RWPE2 (cell line): ENCODE measurements at places on chromosomes 5 and 9.

DNA sequence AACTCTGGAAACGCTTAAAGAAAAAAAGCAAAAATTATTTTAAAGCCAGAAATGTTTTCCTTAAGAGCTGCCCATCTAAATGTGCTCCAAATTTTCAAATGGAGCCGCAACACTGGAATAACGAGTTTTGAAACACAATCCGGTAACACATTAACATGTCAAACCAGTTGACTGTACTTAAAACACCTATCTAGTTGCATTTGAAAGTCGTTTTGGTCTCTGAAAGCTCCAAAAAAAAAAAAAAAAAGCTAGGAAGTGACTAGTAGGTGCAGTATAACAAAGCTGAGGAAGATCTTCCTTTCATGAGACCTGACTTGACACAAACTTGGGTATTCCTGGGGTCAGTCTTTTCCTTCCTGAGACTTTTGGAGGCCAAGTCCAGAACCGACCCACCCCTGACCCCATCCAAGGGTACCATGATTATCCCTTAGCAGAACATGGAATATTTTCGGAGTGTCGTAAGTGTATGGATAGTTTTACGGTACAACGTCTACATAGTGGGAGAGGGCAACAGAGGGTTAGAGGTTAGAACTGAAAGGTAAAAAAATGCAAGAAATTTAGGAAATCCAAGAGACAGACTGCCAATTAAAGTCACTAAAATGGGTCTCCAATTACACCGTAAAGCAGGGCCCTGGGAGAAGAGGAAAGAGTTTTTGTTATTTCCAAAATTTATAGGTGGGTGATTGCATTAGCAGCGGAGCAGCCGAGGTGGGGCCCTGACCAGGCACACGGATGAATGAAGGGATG lies 812 bp downstream of the CETN3 start:
- no peak for DNase-seq

GRCh38 chr5:151271336-151271735 lies 18.4 kb downstream of the GM2A start:
- no peak for DNase-seq

DNA sequence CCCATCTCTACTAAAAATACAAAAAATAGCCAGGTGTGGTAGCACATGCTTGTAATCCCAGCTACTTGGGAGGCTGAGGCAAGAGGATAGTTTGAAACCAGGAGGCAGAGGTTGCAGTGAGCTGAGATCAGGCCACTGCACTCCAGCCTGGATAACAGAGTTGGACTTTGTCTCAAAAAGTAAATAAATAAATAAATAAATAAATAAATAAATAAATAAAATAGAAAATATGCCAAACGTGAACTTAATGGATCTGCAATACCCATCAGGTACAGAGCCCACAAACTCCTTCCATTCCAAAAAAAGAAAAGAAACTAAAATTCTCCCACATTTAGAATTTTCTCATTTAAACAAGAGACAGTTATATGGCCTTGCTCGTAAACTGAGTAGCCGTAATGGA lies 702.7 kb downstream of the CDH18 start:
- no peak for DNase-seq

DNA sequence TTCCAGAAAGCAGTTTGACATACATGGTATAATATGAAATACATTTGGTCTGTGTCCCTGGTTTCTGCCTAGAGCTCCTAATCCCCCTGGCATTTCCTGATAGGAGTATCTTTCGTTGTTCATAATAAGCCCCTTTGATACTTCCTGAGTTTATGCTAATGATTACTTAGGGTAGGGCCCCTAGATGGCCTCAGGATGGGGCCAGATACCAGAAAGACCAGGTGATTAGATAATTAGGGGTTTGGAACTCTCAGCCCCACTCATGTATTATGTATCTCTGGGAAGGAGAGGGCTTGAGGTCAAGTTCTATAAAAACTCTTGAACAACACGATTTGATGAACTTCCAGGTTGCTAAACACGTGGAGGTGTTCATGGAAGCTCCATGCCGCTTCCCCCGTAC lies 163.3 kb upstream of the ZNF608 start:
- no peak for DNase-seq

DNA sequence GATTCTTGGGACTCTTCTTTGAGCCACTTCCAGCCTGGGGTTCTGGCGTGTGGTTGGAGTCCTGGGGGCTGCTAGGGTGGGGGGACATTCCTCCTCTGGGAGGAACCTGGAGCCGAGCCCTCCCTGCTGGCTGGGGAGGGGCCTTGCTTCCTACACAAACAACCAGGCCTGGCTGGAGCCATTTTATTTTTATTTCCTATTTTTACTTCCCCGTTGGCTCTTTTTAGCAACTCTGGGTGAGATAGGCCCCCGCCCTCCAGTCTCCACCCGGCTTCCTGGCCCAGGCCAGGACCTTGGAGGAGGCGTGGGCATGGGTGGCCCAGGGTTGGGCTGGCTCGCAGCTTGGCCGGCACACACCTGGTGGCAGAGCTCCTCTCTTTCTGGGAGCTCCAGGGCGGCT lies 15.1 kb downstream of the RXRA start:
- no peak for DNase-seq

GRCh38 chr5:136143312-136143711 lies 10.7 kb downstream of the SMAD5 start:
- no peak for DNase-seq

GRCh38 chr5:82164977-82165713 lies 113.0 kb downstream of the RPS23 start:
- no peak for DNase-seq

GRCh38 chr9:106862821-106863720 lies at the start of gene ZNF462:
ZNF462 (plus strand) TSS chr9:106863166; CDS start chr9:106923384, 60,218 bp downstream.
- no peak for DNase-seq

DNA sequence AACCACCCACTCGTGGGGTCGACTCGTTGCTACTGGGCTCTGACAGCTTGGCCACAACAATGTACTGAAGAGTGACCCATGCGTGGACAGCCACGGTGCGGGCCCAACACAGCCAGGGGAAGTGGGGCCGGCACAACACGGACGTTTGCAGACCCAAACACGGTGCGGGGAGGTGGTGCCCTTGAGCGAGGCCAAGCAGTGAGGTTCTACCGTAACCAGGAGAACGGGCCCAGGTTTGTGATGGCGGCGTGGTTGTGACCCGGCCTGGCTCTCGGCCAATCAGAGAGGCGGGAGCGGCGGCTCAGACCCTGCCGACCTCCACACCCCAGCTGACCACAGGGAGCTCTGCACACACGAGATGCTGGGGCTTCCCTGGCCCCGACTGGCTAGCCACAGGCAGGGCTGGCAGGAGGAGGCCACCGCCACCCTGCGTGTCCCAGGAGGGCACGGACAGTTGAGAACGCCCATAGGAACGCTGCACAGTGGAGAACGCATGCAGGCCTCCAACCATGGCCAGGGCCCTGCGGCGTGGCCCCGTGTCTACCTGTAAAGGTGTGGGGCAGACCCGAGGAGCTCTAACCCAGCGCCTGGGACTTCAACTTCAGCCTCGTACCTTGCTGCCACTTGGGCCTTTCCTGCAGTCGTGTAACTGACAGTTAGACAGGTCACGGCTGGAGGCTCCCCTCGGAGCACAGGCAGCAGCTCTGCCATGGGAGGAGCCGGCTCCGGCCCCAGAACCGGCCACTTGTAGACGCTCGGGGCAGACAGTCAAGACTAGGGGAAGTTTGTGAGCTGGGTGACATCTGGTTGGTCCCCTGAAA lies 13.7 kb downstream of the BRD3 start:
- peak; percentile 61 for DNase-seq

DNA sequence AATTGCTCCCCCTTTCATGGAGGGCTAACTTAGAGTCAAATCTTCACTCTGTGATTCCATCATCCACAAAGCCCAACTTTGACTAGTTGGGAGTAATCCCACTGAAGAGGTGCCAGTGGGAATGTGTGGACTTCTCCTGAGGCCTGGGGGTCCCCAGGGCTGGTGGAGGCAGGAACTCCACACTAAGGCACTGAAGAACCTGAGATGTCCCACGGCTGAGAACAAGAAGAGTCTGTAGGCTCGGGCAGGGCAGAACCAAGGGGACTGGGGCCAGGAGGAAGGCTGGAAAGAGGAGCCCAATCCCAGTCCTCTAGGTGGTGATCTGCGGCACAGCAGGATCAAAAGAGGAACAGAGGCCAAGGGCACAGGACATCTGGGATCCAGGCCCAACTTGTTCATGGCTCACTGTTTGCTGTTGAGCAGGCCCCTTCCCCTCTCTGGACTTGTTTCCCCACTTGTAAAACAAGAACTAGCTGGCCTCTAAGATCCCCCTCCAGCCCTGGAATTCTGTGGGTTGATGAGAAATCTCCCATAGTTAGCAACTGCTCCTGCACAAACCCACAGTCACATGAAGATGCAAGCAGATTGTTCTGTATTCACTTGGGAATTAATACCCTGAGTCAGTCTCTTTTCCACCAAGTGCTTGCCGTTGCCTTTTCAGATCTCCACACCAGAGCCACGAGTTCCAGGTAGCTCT lies 32.7 kb upstream of the ALDH1B1 start:
- DNase-seq, result peak; percentile 31

GRCh38 chr9:114774524-114774923 lies 31.3 kb downstream of the TNFSF15 start:
- no peak for DNase-seq

- no peak for DNase-seq
Observed at GRCh38 chr9:14650596-14650995, 42.6 kb downstream of the ZDHHC21 start.

- no peak for DNase-seq
Observed at GRCh38 chr5:12316812-12317211, 412.6 kb upstream of the CTNND2 start.

DNA sequence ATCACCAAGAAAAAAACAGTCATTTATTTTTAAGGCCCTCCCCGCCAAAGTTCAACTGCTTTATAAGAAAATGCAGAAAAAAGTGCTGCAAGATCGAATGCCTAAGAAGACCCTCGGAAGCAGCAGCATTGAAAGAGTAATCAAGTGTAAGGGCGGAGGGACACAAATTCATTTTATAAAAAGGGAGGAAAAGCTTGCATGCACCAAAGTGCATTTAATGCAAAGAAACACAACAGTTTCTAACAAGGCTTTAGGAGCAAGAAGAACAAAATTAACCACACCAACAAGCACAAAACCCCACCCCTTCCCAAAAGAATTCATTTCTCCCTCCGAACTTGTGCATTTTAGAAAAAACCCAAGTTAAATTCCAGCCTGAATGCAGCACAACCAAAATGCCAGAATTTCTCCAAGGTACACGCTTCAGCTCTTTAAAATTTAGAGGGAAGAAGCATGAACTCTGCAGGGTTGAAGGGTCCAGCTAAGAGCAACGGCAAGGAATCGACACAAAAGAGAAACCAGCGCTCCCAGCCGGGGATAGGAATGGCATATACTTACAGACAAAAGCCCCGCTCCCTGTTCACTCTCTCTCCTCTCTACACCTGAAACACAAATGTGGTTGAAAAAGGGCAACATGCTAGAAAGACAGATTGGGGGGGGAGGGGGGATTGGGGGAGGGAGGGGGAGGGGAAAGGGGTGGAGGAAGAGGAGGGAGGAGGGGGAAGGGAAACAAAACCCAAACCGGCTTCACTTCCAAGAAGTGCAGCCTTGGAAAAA lies at the start of gene NREP:
Gene NREP, minus strand, starts transcription at position 614 of the 774 bp plus-strand sequence. CDS start 1,422 bp downstream, outside the sequence.
- peak; percentile 69 for DNase-seq

GRCh38 chr5:153831973-153832372 lies 206.7 kb downstream of the FAM114A2 start:
- DNase-seq, result no peak

- DNase-seq, result no peak
Observed at GRCh38 chr5:156326718-156327259, at the start of gene SGCD. SGCD (plus strand) TSS chr5:156327164.

DNA sequence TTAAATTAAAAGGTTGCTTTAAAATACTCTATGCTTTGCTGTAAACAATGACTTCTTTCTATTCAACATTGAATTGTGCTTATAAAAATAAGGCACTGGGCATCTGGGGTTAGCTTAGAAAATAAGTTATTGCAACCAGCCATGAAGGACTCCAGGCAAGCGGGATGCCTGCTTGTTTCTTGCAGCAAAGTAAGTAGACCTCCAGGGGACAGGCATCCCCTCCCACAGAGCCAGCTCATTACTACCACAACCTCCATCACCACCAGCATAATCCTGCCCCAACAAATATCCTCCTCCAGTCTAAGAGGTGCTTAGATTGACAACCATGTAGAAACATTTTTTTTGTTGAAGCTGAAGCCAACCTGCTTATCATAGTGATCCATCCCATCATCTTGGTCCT lies 190.4 kb downstream of the TARS1 start:
- DNase-seq, result no peak

DNA sequence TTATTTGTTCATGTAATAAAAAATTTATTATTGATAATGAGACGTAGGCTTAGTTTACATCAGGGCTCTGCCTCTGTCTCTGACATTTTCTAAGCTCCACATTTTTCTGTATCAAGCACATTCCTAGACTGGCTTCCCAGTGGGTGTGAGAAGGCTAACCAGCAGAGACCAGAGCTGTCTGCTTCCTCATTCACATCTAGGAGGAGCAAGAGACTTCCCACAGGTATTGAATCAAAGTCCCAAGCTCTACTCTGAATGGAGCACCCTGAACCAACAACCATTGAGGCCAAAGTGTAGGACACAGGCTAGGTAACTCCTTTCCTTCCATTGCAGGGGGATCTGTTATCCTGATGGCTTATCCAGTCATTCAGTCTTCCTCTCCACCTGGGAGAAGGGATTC lies 72.4 kb downstream of the PARP8 start:
- no peak for DNase-seq

GRCh38 chr5:153209016-153209415 lies 281.5 kb upstream of the GRIA1 start:
- DNase-seq, result no peak

DNA sequence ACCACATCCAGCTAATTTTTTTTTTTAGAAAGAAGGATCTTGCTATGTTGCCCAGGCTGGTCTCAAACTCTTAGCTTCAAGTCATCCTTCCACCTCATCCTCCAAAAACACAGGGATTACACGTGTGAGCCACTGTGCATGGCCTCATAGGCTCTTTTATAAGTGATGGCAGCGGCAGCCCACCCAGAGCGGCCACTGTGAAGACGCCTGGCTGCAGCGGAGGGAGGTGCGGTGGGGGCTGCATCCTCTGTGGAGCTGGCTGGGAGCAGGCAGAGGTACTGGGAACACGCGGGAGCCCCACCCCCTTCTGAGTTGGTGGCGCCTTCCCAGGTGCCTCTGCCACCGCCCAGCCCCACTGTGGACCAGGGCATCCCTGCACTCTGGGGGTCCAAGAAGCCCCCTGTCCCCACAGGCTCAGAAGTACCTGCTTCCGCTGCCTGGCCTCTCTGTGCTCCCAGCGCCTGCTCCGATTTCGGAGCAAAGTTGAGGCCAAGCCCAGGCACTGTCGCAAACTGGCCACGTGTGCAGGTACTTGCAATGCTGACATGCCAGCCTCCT lies 16.9 kb upstream of the ECPAS start:
- no peak for DNase-seq

GRCh38 chr9:70478963-70479641 lies 64.6 kb upstream of the KLF9 start:
- no peak for DNase-seq

DNA sequence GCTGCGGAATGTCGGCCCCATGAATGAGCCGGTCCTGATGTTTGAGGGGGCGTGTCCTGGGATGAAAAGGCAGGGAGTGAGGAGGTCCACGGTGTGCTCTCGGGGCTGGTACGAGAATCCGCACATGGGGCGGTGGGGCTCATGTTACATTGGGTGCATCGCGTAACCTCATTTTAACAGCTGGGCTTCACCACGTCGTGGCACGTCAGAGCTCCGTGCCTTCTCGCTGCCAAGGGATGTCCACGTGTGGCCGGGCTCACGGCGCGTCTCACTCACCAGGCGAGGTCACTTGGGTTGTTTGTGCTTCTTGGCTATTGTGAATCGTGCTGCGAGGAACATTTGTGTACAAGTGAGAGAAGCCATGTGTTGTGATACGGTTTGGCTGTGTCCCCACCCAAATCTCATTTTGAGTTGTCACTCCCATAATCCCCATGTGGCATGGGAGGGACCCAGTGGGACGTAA lies 29.1 kb upstream of the IRX4 start:
- DNase-seq, result peak; percentile 45
